ENCODE measurements at places on chromosomes 6 and 20.

DNA sequence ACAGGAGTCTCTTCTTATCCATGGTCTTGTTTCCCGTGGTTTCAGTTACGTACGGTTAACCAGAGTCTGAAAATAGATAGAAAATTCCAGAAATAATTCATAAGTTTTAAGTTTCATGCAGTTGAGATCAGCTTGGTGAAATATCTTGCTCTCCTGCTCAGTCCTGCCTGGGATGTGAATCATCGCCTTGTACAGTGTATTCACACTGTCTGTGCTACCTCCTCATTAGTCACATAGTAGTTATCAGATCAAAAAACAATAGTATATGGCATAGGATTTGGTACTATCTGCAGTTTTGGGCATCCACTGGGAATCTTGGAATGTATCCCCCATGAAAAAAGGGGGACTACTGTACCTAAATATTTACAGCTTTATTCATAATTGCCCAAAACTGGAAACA, 22.7 kb upstream of the MOCS1 start:
- peak; percentile 12 for DNase-seq

- DNase-seq = no peak
Measured at GRCh38 chr20:32467506-32468312, 109.6 kb downstream of the ASXL1 start.

GRCh38 chr6:143673669-143674068, 4.1 kb upstream of the PHACTR2 start:
- peak; percentile 70 for DNase-seq

DNA sequence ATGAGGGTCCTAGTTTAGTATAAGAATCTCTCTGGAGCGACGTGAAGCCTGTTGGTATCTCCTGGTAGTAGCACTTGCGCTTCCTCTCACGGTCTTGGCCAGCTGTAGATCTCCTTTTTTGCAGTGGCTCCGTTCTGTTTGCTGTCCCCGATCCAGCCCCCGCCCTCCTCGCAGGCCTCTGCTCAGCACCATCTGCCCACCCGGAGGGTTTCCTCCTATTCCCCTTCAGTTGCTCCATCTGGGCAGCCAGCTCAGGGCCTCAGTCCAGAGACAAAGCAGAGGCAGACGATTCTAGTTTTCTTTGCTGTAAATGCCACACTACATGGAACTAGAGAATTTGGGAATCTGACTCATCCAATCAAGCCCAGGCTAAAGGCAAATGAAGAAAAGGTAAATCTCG, 126.6 kb downstream of the TIAM2 start:
- peak; percentile 63 for DNase-seq

DNA sequence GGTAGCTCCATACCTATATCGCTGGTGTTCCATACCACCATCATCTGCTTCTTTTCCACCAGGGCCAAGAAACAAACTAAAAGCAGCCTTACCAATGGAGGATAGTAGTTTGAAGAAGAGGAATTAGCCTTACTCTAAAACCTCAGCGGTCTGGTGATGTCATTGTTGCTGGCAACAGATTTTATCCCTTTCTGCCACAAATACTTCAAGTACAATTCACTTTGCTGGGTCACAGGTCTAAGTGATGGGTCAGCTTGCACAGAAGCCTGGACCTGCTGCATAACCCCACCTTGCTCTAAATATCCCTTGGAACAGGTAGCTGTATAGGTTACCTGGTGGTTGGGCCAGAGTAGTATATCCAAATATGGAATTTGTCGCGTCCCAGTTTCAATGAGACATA, 53.2 kb upstream of the THEMIS start:
- DNase-seq = no peak

DNA sequence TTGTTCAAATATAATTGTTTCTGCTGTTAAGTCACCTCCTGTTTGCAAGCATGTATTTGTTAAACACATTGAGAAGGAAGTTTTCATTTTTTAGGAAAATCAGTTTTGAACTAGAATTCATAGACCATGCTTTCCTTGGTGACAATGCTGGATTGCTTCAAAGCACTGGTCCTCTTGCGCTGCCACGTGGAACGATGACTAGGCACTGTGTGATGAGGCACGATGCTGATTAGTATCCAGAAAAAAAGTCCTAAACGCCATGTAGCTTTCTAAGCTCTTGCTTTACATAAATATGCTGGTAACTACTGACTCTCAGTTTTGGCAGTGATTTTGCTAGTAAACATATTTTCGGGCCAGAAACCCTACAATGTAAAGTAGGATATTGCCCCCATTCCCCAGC, 11.1 kb upstream of the EXOC2 start:
- DNase-seq = no peak

- peak; percentile 10 for DNase-seq
Measured at GRCh38 chr6:116369964-116370759, 585 bp upstream of the DSE start.

- DNase-seq = peak; percentile 89
Measured at GRCh38 chr20:38073307-38074071, 39.9 kb downstream of the RPRD1B start.

- DNase-seq = no peak
Measured at GRCh38 chr20:37954626-37955025, 51.7 kb downstream of the VSTM2L start.

Data from GM03348 (cell line).